HCT116 (cell line): ENCODE measurements at places on chromosomes 1 and 21. TPM values are rescaled to one million over a fixed set of nuclear protein-coding genes. Genes with fewer than 3 reads are reported as not detected.

CD160 gene
- total RNA-seq, result not detected

DNA sequence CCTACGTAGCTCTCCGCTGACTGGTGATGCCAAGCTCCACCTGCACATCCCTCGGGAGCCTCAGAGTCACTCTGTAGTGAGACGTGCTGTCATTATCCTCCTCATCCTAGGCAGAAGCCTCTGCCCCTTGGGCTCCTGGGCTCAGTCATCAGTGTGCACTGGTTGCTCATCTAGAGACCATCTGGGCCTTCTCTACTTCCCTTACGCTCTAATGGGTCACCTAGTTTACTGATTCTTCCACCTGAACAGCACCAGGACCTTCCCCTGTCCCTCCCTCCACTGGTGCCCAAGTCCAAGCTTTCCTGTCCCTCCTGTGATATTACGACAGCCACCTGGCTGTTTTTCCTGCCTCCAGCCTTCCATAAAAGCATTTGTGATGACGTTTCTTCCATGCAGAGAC, 136.1 kb upstream of the ERRFI1 start:
- no peak for DNase-seq

- no peak for DNase-seq
These were observed 58.1 kb upstream of the APOBEC4 start for GRCh38 chr1:183711165-183711682.

DNA sequence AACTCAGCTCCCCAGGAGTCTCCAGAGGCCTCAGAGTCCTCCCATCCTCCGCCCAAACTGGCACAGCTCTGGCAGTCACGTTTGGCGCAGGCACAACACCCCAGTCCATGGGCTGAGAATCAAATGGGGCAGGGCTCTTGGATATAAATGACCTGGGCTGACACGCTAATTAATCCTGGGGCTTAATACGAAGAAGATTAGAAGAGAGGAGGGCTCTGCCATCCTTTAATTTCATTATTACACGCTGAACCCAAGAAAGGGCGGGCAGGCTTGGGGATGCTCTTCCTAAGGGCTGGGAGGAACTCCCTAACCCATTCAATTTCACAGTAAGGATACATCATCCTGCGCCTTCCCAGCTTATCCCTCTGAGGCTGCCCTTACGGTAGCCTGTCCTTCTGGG, 2.4 kb downstream of the GRIK3 start:
- DNase-seq, result no peak

RAP1GAP gene
- 13.4 TPM for total RNA-seq

- DNase-seq, result no peak
These were observed 30.7 kb downstream of the GNG12 start for GRCh38 chr1:67802565-67802964.

TGFBR3 gene
- 7.1 TPM for total RNA-seq

DNA sequence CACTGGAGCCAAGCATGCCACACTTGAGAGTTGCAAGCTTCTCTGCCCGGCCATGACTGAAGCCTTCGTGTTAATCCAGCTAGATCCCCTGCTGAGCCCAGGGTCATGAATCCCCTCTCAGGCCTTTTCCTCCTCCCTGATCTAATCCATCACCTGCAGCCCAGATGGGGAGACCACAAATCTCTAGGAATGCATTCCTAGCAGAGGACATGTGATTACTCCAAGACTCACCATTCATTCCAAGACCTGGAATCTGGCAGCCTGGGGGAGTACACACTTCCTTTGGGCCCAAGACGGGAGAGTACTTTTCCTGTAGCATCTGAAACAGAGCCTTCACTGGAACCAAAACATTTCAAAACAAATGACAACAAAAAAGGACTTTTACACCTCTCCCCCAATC, 269.3 kb upstream of the NFIA start:
- DNase-seq, result no peak

DNA sequence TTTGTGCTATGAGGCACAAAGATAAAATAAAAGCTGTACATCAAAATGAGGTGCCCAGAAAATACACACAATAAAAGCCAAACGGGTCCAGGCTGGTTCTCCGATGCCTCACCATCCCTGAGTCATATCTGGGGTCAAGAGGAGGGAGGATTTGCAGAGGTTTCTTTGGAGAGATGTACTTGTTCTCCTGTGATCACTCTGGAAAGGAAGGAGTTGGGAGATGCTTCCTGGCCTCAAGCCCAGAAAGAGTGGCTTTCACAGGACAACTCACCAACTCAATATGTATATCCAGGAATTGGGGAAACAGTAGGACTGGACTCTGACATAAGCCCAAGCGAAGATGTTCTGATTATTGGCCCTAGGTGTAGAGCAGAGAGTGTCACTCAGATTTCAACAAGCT, 51.9 kb downstream of the DIPK1A start:
- DNase-seq, result peak; percentile 49

GRCh38 chr1:215566556-215567490, at the start of gene KCTD3:
KCTD3 (plus strand) TSS chr1:215567304; CDS start chr1:215567686, 382 bp downstream.
- DNase-seq, result no peak

RSPO1 gene
- total RNA-seq, result 0.15 TPM

DPT gene
- total RNA-seq, result not detected

PITHD1 gene
- 57.2 TPM for total RNA-seq

DNA sequence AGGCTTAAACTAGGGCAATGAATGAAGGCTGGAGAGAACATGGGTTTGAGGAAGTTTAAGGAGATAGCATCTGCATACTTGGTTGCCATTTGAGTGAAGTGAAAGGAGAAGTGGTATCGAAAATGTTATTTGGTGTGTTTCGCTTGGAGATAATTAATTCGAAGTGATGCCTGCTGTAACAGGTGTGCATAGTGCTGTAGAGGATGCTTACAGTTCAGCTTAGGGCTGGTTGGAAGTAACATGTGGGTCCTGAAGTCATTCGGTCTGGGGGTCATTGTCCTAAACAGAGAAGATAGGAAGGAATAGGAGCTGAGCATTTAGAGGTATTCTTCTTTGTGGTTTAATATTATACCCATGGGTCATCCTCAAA, 301 bp upstream of the NUDT17 start:
- DNase-seq, result no peak

- no peak for DNase-seq
These were observed 6.3 kb upstream of the EGLN1 start for GRCh38 chr1:231428377-231428776.

DNA sequence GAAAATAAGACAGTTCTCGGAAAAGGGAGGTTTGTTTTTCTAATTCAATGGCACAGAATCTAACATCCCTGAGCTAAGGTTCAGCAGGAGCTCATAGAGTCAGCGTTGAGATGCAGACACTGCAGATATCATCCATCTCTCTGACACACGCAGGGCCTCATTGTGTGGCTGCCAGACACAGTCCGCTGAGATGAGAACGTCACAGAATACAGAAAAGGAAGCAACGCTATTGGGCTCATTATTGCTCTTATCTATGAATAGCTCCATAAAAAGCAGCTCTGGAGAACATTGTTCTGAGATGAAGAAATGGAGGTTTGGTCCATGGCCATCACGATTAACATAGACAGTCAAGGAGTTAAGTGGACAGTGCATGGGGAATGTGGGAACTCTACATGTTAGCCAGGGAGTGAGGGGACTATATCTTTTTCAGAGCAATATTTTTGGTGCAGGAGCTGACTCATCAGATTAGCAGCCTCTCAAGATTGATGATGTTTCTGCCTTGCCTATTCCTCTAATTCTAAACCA, 771.6 kb upstream of the CXADR start:
- DNase-seq, result no peak

- DNase-seq, result no peak
These were observed 166.3 kb upstream of the NR5A2 start for GRCh38 chr1:199861020-199861795.

GBP4 gene
- total RNA-seq, result 0.05 TPM

DNA sequence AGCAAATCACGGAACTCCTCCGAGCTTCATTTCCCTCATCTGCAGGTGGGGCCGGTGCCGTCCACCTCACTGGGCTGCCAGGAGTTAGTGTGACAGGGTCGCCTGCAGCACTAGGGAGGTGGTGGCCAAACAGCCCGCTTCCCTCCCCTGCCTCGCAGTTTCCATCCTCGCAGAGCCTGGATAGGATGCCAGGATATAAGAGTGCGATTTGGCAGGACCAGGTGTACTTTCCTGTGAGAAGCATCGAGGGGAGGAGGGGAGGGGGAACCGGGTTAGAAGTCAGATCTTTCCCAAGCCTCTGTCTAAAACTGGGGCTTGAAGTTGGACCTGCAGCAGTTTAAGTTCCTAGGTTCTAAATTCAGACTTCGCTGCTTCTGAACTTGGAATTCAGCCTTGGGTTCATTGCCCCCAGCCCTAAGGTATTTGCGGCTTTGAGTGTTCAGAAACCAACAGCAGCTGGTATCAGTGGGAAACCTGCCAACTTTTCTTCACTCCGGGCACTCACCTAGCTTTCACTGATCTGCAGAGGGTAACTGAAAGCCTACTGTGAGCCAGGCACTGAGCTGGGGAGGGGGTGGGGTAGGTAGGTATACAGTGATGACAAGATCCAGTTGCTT, 1.7 kb upstream of the JUN start:
- DNase-seq, result no peak

CYYR1 gene
- 0.12 TPM for total RNA-seq

PTAFR gene
- 1.3 TPM for total RNA-seq

- DNase-seq, result no peak
These were observed 66.8 kb downstream of the KCNN3 start for GRCh38 chr1:154802982-154803920.

GRCh38 chr1:195462646-195463045, 1145.6 kb downstream of the KCNT2 start:
- no peak for DNase-seq

DNA sequence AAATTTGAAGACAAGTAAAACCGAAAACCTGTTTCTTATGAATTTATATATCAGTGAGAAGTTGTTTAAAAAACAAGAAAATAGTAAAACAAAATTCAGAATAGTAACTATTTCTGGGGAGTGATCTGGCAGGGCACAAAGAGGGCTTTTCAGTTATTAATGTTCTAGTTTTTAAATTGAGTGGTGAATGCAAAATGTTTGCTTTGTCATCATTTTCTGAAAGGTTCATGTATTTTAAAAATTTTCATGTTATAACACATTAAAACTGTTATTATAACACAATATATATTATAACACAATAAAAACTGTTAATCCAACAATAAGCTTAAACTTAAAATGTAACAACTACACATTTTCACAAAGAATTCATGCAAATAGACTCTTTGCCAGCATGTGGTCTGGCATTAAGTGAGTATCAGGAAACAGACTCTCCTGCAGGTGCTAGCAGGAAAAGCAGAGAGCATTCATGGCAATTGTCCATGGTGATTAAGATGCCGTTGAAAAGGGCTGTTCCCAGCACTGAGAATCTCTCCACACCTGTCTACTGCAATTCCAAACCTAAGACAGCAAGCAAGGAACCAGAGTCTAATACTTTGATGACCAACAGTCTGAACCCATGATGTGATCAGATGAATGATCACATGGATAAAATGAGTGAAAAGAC, 204.9 kb downstream of the TBX15 start:
- no peak for DNase-seq

DNA sequence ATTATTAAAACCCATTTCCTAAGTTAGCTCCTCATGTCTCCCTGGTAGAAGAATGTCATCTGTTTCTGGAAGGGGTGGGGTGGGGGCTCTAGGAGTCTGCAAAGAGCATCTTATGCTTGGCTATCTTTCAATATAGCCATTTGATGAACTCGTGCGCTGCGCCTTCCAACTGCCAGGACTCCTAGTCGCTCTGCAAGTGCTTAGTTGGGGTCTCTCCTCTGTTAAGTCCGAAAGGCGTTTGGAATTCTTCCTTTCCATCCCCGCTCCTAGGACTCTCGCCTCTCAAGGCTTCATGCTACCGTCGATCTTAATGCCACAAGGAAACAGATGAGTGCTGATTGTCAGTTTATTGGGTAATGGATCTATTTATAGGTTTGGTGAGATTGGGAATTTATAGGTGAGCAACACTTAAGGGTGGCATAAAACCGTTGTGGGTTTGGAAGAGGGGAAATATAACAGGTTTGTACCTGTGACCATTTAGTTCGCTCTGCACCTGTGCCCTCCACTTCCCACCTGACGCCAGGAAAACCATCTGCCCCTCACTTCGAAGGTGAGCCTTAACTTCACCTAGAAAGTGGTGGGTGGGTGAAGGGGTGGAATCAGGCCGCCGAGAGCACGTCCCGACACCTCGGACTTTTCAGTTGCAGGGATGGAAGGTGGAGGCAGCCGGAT, 1.1 kb downstream of the KCNH1 start:
- DNase-seq, result no peak

- DNase-seq, result no peak
These were observed 13.2 kb downstream of the CAPN9 start for GRCh38 chr1:230760360-230760827.

- DNase-seq, result no peak
These were observed 11.4 kb downstream of the DMRTB1 start for GRCh38 chr1:53470584-53470983.

- DNase-seq, result no peak
These were observed 67.9 kb upstream of the PPM1J start for GRCh38 chr1:112783059-112783458.

DNA sequence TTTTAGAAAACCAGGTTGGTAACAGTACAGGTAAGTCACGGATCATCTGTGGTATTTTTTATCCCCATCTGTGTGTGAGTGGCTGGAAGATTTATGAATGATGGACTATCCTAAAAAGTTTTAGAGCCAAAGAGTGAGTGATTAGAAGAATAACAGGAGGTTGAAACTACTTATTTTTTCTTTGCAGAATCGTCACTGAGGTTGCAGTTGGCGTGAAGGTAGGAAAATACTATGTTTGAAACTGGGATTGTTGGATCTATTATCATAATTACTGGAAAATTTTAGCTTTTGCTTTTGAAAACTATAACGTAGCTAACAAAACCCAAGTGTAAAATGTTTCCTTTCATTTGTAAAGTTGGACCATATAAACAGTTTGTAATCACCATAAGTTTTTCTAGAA, 1.8 kb downstream of the PTBP2 start:
- DNase-seq, result no peak

DNA sequence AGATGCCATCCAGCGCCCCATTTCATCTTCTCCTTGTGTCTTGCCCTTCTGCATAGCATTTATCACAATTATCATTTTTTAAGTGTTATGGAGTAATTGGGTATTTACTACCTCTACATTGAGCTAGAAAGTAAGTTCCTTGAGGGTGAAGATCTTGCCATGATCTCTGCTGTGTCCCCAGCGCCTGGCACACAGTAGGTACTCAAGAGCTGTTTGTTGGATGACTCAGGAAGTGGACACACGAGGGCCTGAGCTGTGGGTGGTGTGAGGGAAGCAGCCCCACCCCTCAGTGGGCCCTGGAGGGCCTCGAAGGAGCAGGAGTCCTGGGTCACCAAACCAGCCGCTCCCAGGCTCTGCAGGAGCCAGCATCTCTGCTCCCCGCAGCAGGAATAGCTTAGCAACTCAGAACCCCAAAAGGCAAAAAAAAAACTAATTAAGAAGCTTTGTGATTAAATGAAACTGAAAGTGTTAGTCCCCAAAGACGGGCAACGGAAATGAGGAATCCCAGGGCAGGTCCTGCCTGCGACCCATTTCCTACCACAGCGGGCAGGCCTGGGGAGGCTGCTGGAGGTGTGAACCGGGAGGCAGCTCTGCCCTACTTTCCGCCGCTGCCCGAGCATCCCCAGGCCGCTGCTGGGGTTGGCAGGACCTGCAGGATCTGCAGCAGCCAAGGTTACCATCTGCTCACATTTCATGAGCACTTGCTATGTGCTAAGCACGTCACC, 87.7 kb downstream of the LACTBL1 start:
- DNase-seq, result no peak
